Activated CD4-positive, alpha-beta T cell treated with anti-CD3 and anti-CD28 coated beads, Interleukin-2, amount 50 U/mL, for 4 hours (primary cell): ENCODE measurements at places on chromosomes 12 and 14.
A peak's percentile ranks its signal among the peaks of the same experiment; 100 is the strongest.

DNA sequence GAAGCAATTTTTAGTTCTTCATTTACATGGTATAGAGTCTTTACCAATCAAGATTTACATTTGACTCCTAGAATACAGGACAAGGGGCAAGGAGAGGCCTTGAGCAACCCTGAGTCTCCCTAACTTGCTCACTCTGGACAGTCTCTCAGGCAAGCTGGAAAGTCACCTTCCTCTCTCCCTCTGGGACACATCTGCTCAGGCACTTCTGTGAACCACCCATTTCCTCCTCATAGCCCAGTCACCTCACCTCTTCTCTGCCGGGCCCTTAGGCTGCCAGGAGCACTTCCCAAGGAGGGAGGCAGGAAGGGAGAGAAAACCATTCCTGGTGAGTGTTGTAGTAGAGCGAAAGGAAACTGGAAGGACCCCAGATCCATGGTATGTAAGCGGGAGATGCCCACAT lies 202.8 kb downstream of the TTC7B start:
- DNase-seq = no peak

DNA sequence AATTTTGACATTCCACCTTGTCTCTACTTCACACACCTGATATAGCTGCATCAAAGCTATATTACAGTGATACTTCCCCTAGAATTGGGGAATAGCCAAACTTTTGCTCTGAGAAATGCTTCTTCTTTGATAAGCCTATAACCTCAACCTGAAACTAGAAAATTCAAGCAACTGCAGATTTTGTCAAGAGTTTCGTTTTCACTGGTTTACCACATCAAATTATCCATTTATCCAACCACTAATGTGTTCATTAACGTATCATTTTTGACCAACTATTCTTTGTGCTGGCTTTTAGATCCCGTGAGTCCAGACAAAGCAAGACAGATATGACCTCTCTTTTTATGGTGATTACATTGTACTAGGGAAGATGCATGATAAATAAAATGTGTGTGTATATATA lies 13.5 kb upstream of the TAS2R46 start:
- DNase-seq = no peak

DNA sequence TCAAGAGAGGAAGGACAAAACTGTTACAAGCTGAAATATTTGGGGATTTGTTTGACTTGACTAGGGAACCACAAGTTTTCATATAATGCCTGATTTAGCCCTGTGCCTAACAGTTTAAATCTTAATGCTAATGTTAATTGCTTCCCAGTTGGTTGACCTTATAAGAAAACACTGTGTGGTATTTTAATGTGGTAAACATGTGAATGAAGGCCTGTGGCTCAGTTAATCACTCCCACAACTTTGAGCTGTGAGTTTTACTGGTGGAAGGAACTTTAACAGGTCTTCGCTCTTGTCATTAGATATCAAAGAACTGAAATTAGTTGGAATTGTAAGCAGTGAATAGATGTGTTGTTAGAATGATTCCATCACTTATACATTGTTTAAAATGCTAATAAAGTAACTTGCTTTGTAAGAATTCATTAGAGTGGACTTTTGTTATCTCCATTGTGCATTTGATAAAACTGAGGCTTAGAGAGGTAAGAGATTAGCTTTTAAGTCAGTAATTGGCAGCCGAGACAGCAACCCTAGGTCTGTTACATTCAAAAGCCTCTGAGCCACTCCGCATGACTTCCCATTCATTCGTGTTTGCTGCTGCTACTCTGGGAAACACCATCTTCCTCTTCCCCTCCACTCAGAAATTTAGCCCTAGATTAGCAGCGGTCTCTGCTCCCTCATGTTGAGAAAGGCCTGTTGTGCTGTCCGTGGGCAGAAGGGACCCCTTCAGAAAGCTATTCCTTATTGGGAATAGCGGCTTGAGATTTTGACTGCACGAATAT lies 1.0 kb upstream of the TBK1 start:
- DNase-seq = no peak

DNA sequence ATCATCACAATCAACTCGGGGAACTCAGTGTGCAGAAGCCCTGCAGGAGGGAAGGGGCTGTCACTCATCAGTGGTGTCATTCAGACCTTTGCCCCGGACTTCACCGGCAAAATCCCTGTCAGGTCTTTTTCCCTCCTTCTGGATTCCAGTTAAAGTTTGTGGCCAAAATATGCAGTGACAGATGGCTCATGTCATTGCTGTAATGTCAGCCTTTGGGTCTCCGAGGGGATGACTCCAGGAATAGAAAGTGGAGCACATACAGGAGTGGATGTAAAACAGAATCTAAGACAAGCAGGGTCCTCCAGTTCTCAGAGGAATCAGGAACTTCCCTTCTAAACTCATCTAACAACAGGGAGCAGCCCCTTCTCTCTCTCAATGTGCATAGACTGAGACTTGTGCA lies 130.3 kb upstream of the RASSF8 start:
- no peak for DNase-seq

DNA sequence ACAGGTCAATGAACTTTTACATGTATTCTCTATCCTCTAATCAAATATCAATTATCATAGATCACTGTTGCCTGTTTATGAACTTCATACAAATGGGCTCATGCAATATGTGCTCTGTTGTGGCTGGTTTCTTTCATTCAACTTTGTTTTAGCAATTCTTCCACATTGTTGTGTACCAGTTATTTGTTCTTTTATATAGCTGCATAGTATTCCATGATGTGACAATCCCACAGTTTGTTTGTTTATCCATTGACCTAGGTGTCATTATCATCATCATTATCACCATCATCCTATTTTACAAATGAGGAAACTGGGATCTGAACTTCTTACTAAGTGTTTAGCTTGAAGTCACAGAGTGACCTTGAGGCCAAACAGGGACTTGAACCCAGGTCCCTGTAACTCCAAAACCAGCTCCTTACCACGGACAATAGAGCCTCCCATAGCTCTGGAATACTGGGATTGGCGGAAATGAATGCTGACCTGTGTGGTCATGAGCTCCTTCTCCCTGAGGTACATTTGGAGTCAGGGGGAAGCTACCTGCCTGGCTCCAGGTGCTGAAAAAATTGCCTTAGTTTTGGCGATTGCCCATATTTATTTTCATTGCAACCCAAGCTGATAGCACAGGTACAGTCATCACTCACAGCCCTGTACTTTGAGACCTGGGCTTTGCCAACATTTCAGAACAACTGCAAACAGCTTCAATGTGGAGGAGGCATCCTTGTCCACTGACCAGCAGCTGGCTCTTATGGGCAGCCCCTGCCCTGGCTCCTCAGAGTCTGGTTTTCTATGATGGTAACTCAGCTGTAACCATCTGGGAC lies 9.2 kb downstream of the ZFP36L1 start:
- no peak for DNase-seq

GRCh38 chr14:102085948-102086708 lies 716 bp downstream of the HSP90AA1 start:
- peak; percentile 55 for DNase-seq

GRCh38 chr12:96500693-96501092 lies 11.3 kb downstream of the CFAP54 start:
- no peak for DNase-seq

DNA sequence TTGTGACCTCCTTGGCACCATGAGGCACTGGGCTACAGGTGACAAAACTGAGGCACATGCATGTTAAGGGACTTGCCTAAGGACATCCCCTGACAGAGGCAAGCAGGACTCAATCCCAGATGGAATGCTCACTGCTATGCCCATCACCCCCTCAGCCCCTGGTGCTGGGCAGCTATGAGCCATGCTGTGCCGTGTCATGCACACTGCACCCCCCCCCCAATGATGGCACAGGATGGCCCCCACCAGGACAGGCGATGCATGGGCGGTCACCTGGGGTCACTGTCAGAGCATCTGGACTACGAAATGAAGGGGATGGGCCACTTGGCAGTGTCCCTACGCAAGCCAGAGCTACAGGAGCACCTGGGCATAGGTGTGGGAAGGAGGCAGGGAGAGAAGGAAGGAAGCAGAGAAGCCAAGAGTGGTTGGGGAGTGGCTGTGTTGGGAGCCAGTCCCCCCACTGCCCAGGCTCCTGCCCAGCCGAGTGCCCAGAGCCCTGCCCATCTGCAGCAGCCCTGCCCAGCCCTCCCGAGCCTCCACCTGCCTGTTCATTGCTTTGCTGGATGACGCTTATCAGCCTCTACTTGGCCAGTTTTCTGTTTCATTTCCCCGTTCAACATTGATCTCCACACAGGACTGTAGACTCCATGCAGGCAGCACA lies 84.9 kb upstream of the DIO3 start:
- no peak for DNase-seq

DNA sequence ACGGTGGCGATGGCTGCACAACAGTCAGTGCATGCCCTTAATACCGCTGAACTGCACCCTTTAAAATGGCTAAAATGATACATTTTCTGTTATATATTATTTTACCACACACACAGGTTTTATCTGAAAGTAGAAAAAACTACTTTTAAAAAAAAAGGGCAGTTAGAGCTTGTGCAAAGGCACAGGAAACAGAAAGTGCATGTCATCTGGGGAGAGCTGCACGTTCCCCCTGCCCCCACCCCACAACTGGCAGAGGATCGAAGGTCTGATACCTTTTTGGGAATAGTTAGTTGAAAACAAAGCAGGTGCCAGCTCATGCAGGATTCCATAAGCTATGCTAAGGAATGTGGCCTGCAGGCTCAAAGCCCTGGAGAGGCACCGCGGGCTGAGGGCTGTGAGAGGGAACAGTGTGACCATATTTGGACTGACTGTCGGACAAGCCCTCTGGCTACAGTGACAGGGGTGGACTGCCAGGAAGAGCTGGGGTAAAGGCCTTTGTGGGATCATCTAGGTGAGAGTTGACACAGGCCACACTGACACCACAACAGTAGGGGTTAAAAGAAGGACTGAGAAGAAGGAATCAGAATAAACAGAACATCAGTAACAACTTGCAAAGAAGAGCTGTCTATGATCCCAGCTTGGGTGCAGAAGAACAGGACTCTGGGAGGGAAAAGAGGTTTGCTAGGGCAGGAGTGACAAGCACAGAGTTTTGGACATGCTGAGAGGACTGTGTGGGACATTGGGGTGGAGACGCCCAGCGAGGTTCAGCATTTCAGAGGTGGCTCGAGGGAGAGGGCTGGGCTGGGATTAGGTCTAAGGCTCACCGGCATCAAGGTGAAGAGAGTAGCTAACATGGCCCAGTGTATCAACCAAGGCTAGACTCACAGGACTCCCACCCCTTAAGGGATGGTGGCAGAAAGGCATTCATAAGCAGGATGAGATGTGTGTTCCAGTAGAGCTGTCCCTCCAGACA lies 54.6 kb downstream of the ACTN1 start:
- DNase-seq = no peak

DNA sequence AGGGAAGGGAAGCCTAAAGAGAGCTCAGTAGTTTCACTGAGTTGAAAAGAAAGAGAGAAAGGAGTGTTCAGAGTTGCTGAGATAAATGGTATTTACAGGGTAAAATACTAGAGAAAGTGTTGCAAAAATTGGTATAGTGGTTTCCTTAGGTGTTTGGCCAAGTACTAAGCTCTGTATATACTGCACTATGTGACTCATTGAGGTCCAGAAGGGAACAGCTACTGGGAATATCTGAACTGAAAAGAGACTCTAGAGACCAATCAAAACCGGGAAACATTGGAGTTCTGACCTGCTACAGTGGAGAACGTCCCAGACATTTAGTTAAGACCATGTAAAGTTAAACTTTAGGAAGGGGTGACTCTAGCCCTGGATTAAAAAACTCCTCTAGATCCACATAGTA lies 42.7 kb upstream of the ALX1 start:
- no peak for DNase-seq

DNA sequence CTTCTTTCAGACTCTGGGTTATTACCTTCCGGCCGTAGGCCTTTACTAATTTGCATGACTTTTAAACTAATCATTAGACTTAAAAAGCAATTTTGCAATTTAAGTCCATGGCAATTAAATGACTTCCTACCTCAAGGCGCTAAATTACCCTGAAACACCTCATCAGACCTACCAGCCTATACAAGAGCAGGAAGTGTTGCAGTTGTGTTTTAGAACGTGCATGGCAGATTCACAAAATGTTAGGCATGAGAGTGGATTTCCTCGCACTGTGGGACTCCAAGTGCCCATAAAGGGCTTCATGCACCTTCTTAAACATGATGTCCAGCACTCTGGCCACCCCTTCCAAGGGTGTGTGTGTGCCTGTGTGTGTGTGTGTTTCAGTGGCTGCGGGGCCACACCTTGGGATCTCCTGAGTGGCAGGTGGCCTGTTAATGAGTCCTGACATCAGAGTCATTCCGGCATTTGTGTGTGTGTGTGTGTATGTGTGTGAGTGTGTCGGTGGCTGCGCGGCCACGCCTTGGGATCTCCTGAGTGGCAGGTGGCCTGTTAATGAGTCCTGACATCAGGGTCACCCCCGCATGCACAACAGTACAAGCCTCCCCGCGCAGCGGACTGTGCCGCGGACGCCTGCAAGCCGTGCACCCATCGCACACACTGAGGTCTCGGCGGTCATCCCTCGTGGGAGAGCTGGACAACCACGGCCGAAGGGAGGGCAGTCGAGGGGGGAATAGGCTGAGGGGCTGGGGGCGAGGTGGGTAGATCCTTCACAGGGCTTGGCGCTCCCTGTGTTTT lies 900 bp downstream of the C2CD5 start:
- DNase-seq = peak; percentile 17
